ENCODE measurements at places on chromosomes 12 and 14. TPM values are rescaled to one million over a fixed set of nuclear protein-coding genes. Genes with fewer than 3 reads are reported as not detected.

DNA sequence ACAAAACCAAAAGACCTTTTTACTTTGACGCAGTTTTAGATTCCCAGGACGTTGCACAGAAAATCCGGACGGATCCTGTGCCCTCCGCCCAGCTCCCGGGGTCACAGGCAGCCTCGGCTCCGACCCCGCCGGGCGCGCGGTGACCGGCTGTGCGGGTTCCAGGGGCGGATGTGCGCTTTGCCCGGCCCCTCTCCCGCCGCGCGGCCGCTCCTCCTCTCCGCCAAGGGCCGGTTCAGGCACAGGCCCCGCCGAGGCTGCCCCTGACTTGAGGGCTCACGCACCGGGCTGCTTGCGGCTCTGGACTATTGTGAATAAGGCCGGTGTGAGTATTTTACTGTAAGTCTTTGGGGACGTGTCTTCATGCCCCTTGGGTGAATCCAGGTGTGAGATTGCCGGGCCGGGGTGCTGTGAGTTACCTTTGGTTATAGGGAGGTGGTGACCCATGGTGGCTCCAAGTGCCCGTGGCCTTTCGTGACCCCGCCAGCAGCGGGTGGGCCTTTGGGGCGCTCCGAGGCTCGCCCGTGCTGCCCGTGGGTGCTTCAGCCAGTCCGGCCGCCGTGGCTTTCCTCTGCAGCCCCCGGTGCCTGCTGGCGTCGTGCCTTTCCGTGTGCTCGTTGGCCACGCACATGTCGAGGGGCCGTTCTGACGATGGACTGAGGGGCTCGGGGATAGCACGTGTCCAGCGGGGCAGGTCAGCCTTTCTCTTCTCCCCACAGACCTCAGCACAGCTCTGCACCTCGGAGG is 45.9 kb downstream of the NOC4L start:
- no peak for DNase-seq

TAS2R50 gene
- 1.1 TPM for total RNA-seq

TMEM229B gene
- 0.07 TPM for total RNA-seq

- no peak for DNase-seq
Observed at GRCh38 chr12:25877446-25877845, 81.0 kb upstream of the RASSF8 start.

- no peak for DNase-seq
Observed at GRCh38 chr14:38336298-38336697, 80.4 kb upstream of the CLEC14A start.

DAO gene
- not detected for total RNA-seq

- no peak for DNase-seq
Observed at GRCh38 chr12:6235499-6235898, 35.3 kb downstream of the CD9 start.

- no peak for DNase-seq
Observed at GRCh38 chr12:111251058-111251730, 117.7 kb downstream of the PHETA1 start.

GRCh38 chr12:115870021-115870420 is 407.5 kb downstream of the MED13L start:
- DNase-seq, result no peak

GRCh38 chr12:114686773-114687500 is 3.0 kb upstream of the TBX3 start:
- DNase-seq, result no peak

DPPA3 gene
- total RNA-seq, result not detected

DNA sequence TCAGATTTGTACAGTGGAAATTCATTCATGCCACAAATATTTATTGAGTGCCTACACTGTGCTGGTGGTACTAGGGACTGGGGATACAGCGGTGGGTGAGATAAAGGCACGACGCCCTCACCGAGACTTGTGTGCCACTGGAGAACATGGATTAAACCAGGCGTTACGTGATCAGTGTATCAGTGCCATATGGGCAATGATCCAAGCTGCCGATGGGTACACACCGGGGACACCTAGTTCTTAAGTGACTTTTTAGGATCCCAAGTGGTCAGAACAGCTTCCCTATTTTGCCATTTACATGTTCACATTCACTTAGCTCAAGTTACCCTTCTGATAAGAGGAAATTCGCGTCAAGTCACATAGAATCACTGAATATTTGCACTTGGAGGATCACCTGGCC is 236.7 kb downstream of the CACNA1C start:
- no peak for DNase-seq

DNA sequence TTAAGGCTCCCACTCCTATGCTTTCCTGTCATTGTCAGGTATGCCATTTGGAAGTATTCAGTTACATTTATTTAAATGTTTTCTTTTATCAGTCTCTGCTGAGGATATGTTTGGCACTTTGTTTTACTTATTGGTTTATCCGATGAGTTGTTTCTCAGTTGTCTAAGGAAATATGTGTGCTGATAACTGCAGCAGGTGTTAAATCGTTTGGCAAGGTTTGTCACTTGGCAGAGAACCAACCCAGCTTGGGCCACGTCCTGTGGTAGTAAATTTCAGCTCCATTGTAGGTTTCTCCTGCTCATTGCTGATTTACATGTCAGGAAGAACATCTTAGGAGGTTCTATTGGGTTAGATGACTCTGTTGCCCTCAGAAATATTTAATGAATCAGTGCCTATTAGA is 22.0 kb upstream of the MGST1 start:
- no peak for DNase-seq

DNA sequence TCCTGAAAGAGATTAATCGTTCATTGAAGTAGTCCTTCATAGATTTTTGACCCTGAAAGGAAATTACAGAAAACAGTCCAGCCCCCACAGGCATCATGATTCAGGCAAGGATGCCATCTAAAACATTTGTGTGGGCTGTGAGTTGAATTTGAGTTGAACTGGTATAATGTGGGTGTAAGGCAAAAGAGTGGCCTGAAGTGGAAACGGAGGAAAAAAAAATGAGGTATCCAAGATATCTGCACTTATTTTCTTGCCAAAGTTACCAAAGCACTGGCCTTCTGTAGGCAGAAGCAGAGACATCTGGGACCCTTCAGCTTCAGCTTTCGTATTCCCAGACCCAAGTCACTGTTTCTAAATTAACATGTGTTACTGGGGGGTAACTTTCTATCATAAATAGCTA is 105.1 kb upstream of the DIO2 start:
- no peak for DNase-seq

GRCh38 chr12:71870416-71870815 is 30.9 kb downstream of the TBC1D15 start:
- no peak for DNase-seq

GRCh38 chr12:98882526-98882925 is 237.4 kb downstream of the APAF1 start:
- DNase-seq, result no peak

DNA sequence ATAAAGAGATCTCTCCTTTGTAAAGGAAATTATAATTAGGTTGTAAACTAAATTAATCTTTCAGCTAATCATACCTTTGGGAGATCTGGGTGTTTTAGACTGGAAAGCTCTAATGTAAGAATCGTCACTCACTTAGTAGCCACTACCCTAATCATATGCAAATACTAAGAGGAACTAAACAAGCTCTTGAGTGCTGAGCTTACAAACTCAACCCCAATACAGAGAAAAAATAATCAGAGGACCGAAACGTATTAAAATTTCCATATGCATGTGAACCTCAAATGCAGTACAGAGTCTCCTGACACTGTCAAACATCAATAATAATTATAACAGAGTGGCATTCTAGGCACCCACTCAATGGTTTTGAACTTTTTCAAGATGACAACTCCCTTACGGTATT is 235.3 kb upstream of the FOXN3 start:
- no peak for DNase-seq

KRT72 gene
- not detected for total RNA-seq

KRT2 gene
- not detected for total RNA-seq

TSPAN19 gene
- 0.07 TPM for total RNA-seq

- no peak for DNase-seq
Observed at GRCh38 chr14:38629412-38629811, 373.5 kb upstream of the CLEC14A start.

GRCh38 chr14:88866305-88866704 is 41.9 kb downstream of the TTC8 start:
- DNase-seq, result no peak

PCNX1 gene
- 27.9 TPM for total RNA-seq

DNA sequence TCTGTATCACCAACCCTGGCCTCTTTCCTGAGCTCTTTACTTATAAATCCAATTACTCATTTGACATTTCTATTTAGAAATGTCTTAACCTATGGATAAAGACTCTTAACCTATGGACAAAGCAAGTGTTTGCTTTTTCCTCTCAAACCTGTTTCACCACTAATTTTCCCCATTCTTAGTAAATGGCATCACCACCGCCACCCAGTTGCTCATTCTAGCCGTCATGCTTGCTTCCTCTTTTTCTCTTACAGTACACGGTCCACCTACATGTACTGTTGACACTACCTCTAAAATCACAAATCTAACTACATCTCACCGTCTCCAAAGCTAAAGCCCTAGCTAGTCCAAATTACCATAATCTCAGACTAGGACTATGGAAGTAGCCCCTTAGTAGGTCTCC is 60.0 kb downstream of the CAPS2 start:
- no peak for DNase-seq

- DNase-seq, result no peak
Observed at GRCh38 chr14:68397371-68397811, 395.5 kb downstream of the ZFP36L1 start.

All from pulmonary artery endothelial cell (primary cell).